ENCODE measurements at places on chromosomes 16 and 17.

DNA sequence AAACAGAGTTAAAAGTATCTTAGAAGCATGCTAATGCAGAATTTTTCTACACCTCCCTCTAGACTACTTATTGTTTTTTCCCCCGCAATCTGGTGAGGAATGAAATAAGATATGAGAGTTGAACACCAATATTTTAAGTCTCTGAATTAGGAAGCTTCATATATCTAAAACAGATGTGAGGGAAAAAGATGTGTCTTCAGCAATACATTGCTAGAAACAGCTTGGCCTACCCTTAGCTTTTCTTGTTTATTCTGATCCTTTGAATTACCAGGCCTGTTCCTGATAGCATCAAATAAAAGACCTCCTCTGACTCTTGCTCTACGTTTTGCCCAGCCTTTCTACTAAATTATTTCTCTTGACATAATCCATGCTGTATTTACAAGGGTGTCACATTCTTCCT is 221.8 kb downstream of the CDH11 start:
- DNase-seq = no peak

DNA sequence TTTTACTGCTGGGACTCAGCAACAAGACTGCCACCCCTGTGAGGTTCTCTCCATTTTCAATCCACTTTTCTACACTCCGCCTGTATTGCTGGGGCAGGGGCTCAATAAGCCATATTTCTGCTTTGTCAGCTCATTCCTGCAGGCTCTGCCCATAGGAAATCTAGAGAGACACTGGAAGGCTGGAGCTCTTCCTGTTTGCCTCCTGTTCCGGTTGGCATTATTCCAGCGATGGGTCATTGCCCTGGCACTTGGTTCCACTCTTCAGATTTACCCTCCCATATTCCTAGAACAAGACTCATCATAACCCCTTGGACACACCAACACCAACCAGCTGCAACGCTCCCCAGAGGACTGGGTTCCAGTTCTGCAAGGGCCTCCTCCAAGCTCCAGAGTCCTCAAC is 210.4 kb downstream of the CA10 start:
- no peak for DNase-seq

GRCh38 chr16:25065899-25066298 is 45.6 kb upstream of the LCMT1 start:
- no peak for DNase-seq

GRCh38 chr17:31842195-31843069 is 16.6 kb downstream of the COPRS start:
- peak; percentile 58 for DNase-seq

DNA sequence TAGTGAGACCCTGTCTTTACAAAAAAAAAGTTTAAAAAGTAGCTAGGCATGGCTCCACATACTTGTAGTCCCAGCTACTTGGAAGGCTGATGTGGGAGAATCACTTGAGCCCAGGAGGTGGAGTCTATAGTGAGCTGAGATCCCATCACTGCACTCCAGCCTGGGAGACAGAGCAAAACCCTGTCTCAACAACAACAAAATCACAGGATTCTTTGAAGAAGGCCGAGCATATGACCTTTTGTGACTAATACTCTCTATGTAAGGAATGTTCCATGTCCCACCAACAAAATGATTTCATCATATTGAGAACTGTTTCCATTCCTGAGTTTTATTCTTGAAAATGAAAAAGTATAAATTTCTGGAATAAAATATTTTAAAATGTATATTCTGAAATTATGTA is 58.9 kb upstream of the EFCAB3 start:
- DNase-seq = no peak

DNA sequence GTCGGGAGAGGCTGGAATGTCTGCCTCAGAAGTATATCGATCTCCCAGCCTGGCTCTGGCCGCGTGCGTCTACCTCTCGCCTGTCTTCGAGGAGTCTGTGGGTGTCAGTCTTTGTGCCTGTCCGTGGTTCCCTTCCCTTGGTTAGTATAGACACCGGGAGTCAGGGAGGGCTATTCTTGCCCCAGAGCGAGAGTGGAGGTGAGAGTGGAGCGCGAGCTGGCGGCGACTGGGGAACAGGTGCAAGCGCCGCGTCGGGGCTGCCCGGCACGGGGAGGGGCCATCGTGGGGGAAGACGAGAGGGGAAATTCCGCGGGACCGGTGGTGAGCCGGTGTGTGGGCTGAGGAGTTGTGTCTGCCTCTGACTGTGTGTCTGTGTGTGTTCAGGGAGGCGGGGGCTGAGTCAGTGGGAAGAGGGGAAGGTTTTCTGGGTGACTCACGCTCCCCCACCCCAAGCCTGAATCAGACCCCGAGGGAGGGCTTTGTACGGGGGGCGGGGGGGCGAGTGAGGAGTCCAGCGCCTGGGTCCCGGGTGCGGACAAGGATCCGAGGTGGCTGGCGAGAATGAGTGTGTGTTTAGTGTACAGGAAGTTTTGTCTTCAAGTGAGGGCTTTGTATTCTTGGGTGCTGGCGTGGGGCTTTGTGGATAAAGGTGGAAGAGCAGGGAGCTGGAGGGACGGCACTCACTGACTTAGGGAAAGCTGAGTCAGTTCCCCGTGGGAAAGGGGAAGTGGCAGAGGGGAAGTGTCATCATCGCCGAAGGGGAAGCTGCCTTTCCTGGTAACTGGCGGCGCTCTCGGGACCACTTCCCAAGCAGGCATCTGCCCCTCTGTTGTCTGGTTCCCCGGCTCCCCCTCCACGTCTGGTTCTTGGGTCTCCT is 8.6 kb downstream of the KDM6B start:
- peak; percentile 43 for DNase-seq

- no peak for DNase-seq
These were observed 13.6 kb downstream of the SMG6 start for GRCh38 chr17:2289878-2290478.

- DNase-seq = no peak
These were observed 19.7 kb upstream of the SLC25A19 start for GRCh38 chr17:75308732-75309629.

DNA sequence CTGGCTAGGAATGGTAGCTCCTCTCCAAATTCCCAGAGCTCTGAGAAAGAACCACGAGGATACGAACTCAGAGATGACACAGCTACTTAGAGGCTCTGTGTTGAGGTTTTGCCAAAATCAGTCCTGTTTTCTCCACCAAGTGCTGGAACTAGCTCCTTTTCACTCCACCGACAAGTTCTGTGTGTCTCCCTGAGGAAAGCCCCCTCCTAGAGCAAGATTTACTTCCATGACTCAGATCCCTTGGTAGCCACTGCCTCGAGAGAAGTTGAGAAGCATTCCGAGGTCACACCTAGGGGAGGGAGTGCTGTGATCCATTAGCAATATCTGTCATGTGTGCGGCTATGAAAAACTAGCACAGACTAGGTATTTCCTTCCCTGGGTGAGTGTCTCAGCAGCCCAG is 30.6 kb downstream of the IL21R start:
- no peak for DNase-seq

GRCh38 chr17:76384987-76385891 is 830 bp downstream of the SPHK1 start:
- no peak for DNase-seq

DNA sequence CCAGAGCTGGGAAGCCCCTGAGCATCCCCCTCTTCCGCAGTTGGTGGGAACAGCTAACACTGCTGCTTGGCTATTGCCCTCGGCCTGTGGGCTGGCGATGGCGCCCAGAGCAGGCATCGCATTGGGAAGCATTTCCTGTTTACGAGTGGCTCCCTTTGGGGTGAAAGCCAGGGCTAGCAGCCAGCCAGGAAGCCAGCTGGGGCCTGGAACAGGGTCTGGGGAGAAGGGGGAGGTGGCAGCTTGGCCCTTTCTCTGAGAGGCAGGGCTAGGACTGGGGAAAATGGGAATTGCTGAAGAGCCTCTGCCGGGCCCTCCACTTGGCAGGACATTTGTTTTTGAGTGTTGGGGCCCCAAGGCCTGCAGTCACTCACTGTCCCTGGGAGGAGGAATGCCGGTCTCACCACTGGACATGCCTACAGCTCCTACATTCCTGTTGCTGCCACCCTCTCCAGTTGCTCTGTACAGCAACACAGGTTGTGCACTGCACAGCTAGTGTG is 2.4 kb upstream of the MTSS2 start:
- DNase-seq = no peak

DNA sequence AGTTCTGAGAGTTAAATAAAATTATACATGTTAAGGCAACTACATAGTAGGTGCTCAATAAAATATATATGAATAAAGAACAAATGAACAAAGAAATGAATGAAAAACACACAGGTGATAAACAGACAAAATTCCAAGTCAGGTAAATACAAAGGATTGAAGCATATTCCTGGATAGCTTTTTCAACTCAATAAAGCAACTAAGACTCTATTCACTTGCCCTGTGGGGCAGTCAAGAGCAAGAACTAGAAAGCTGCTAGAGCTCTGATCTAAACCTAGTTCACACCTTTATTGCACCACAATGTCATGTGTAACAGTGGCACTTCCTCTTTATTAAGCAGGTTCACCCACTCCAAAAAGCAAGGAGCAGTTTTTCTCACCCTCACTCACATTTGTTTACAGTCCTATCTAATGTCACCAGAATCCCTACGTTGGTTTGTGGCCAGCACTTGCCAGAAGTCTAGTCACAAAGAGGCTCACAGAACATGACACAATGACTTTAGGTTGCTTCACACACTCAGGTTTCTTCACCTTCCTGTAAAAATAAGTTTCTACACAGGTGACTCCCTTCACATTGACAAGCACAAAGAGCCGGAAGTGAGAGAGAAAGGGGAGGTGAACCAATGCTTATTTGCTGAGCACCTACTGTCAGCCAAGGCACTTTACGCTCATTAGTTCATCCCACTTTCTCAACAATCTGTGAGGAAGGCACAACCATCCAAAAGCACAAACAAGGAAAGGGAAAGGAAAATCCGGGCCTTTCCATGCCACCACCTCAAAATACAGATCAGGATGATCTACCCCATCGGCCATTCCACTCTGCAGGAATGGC is 70.8 kb downstream of the XPO6 start:
- DNase-seq = no peak

- no peak for DNase-seq
These were observed 74.7 kb downstream of the CDH13 start for GRCh38 chr16:82701442-82701955.

- peak; percentile 66 for DNase-seq
These were observed 503 bp downstream of the C16orf54 start for GRCh38 chr16:29745121-29745852.

DNA sequence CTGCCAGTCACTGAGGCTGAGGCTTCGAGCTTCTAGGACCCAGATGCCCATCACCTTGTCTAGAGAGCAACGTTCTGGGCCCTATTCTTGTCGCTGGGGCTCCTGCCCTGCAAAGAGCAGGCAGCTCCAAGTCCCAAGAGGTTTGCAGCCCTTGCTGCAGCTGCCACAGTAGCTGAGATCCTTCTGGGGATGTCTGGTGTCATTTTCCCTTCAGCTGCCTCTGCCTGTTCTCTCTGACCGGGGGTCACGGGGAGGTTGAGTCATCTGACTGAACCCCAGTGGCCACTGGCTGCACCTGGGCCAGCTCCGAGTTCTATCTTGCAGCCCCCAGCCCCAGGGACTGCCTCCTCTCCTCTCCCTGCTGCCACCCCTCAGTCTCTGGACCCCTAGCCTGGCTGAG is 4.9 kb downstream of the WSCD1 start:
- no peak for DNase-seq

GRCh38 chr17:8935191-8935590 is 30.3 kb downstream of the PIK3R5 start:
- DNase-seq = no peak

GRCh38 chr16:85648805-85649204 is 35.7 kb downstream of the GSE1 start:
- no peak for DNase-seq

- DNase-seq = no peak
These were observed 6.0 kb upstream of the GLIS2 start for GRCh38 chr16:4309833-4310266.

DNA sequence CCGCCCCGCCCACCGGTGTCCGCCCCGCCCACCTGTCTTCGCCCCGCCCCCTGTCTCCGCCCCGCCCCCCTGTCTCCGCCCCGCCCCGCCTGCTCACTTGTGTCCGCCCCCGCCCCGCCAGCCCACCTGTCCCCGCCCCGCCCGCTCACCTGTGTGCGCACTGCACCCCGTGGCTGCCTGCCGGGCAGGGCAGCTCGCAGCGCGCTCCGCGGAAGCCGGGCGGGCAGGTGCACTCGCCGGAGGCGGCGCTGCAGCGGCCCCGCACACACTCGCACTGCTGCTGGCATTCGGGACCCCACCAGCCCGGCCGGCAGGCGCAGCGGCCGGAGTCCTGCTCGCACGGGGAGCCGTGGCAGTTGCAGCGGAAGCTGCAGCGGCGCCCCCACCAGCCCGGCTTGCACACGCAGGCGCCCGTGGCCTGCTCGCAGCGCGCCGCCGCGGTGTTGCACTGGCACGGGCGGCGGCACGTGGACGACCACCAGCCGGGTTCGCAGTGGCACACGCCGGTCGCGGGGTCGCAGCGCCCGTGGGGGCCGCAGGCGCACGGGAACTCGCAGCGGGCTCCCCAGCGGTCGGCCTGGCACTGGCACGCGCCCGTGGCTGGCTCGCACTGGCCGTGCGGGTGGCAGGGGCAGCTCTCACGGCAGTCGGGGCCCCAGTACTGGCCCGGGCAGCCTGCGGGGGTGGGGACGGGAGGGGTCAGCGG is 2.1 kb downstream of the SCARF1 start:
- DNase-seq = no peak

- no peak for DNase-seq
These were observed 372.5 kb upstream of the CDH8 start for GRCh38 chr16:62408760-62409159.

- no peak for DNase-seq
These were observed 40.9 kb downstream of the DCUN1D3 start for GRCh38 chr16:20859229-20859628.

DNA sequence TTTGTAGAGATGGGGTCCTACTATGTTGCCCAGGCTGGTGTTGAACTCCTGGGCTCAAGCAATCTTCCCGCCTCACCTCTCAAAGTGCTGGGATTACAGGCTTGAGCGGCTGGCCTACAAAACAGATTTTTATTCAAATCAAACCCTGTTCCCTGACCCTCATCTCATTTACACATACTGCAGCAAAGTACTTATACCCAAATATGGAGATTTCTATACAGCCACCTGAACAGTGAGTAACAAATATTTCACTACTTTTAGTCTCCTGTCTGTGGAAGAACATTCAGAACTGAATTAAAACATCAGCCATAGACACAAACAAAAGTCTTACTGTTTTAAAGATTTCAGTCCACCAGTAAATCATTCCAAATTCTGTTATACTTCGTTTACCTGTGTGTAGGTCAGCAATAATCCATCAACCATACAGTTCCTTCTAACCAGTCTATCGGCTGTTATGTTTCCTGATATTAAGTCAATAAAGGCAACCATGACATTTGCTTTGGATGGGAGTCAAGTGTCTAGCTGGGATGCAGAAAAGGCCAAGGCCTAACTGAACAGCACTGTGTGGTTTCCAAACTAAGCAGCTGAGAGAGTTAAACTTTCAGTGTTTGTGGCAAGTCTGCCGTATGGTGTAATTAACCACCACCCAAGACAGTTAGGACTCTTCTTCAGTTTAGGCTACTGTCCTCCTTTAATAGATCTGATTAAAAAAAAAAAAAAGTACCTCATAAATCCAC is 22.3 kb downstream of the ERN1 start:
- DNase-seq = no peak

DNA sequence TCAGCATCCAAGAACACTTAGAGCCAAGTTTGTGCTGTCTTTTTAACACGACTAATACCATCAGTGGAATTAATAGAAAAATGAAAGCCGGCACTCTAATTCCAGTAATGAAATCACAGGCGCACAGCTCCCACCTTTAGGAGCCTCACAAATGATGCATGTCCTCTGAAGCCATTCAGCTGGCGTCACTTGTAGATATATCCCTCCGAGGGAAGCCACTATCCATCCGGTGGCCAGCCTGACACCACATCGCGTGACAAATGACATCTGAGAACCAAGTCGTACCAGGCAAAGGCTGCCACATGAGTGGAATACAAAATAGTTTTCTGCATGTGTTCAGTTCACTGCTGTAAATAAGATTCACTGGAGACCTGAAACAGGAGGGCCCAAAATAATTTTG is 205.6 kb downstream of the GRIN2A start:
- no peak for DNase-seq
